RPMI7951 (cell line): ENCODE measurements at places on chromosomes 6 and 20. TPM values are rescaled to one million over a fixed set of nuclear protein-coding genes. Genes with fewer than 3 reads are reported as not detected.

The HAO1 gene
- 0.20 TPM in 1 of 2 replicates, not detected in the other for total RNA-seq

The EPPIN gene
- total RNA-seq = not detected in 2 replicates

The PDYN gene
- total RNA-seq = not detected in 2 replicates

The PBOV1 gene
- not detected in 2 replicates for total RNA-seq

The ERVFRD-1 gene
- not detected in 2 replicates for total RNA-seq

The DYNLT1 gene
- total RNA-seq = 163 and 195 TPM in 2 replicates

The EYS gene
- not detected in 2 replicates for total RNA-seq

The COL9A3 gene
- 4.1 and 5.9 TPM in 2 replicates for total RNA-seq

The DACT2 gene
- not detected in 2 replicates for total RNA-seq

The LMBRD1 gene
- total RNA-seq = 22.5 and 30.2 TPM in 2 replicates

The SPATA2 gene
- total RNA-seq = 6.0 and 6.6 TPM in 2 replicates

The RAD21L1 gene
- 0.98 and 1.4 TPM in 2 replicates for total RNA-seq

The TRIM15 gene
- total RNA-seq = not detected in 2 replicates

The ARHGAP40 gene
- 0.10 TPM in 1 of 2 replicates, not detected in the other for total RNA-seq

The TRIM40 gene
- not detected in 2 replicates for total RNA-seq

The CCR6 gene
- total RNA-seq = not detected in 2 replicates

The BCLAF1 gene
- total RNA-seq = 75.3 and 83.0 TPM in 2 replicates

The TMEM217 gene
- 0.78 and 0.84 TPM in 2 replicates for total RNA-seq

The UBE2C gene
- 606 and 673 TPM in 2 replicates for total RNA-seq

The HLA-F gene
- 59.1 and 69.5 TPM in 2 replicates for total RNA-seq

The ASIP gene
- total RNA-seq = not detected in 2 replicates

The PTCHD4 gene
- total RNA-seq = not detected in 2 replicates

The HLA-DQB1 gene
- total RNA-seq = not detected in 2 replicates

The MCCD1 gene
- total RNA-seq = not detected in 2 replicates

The CPNE5 gene
- total RNA-seq = not detected in 2 replicates

The FAM83B gene
- not detected in 2 replicates for total RNA-seq

The RSPH9 gene
- total RNA-seq = 1.1 and 1.3 TPM in 2 replicates

The NRSN1 gene
- total RNA-seq = not detected in 2 replicates

The CST2 gene
- total RNA-seq = 0.84 TPM in 1 of 2 replicates, not detected in the other

The NKX2-4 gene
- not detected in 2 replicates for total RNA-seq

The CCM2L gene
- not detected in 2 replicates for total RNA-seq

The C2 gene
- total RNA-seq = not detected in 2 replicates

The UNC93A gene
- total RNA-seq = not detected in 2 replicates

The TAAR6 gene
- total RNA-seq = not detected in 2 replicates

The JPH2 gene
- 16.0 and 24.2 TPM in 2 replicates for total RNA-seq

The CRISP2 gene
- not detected in 2 replicates for total RNA-seq

The TMEM242 gene
- total RNA-seq = 8.2 and 9.3 TPM in 2 replicates

The TNFAIP3 gene
- 4.9 and 5.4 TPM in 2 replicates for total RNA-seq

The OTOR gene
- not detected in 2 replicates for total RNA-seq

The GSTA2 gene
- not detected in 2 replicates for total RNA-seq

The IL17F gene
- not detected in 2 replicates for total RNA-seq

The OPRM1 gene
- not detected in 2 replicates for total RNA-seq

The HBS1L gene
- 126 and 157 TPM in 2 replicates for total RNA-seq

The TEAD3 gene
- 5.6 and 6.1 TPM in 2 replicates for total RNA-seq

The PNLDC1 gene
- not detected in 2 replicates for total RNA-seq

The SLC35D3 gene
- not detected in 2 replicates for total RNA-seq
